CD4-positive, alpha-beta T cell treated with Interleukin-17A for 1 hour (primary cell): ENCODE measurements at places on chromosomes 5 and 9.
A peak's percentile ranks its signal among the peaks of the same experiment; 100 is the strongest.

- DNase-seq = no peak
These were observed 81.5 kb downstream of the SH3TC2 start for GRCh38 chr5:148981353-148981752.

DNA sequence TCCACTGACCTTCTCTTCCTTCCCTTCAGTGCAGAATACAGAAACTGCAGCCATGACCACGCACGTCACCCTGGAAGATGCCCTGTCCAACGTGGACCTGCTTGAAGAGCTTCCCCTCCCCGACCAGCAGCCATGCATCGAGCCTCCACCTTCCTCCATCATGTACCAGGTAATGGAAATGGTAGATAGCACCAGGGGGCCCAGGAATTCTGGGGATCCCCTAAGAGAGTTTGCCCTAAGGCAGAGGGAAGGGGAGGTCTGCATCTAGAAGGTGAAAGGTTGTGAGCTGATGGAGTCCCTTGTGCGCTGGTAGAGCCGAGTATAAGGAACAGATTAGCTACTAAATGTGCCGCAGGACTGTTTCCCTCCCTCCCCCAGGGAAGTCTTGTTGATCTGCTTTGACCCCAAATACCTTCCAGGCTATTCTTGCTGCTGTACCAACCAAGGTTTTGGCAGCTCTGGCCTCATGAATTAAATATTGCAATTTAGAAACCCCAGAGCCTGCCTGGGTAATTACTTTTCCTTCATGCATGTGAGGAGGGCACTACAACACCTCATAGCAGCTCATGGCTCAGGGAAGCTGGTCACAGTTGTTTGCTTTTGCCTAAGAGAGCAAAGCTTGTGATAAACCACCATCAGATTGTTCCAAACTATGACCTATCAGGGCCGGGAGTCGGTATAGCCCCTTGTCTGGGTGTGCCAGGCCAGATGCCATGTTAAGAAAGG, 19.6 kb downstream of the CYFIP2 start:
- no peak for DNase-seq

GRCh38 chr9:21096172-21096900, 18.6 kb upstream of the IFNB1 start:
- peak; percentile 84 for DNase-seq

DNA sequence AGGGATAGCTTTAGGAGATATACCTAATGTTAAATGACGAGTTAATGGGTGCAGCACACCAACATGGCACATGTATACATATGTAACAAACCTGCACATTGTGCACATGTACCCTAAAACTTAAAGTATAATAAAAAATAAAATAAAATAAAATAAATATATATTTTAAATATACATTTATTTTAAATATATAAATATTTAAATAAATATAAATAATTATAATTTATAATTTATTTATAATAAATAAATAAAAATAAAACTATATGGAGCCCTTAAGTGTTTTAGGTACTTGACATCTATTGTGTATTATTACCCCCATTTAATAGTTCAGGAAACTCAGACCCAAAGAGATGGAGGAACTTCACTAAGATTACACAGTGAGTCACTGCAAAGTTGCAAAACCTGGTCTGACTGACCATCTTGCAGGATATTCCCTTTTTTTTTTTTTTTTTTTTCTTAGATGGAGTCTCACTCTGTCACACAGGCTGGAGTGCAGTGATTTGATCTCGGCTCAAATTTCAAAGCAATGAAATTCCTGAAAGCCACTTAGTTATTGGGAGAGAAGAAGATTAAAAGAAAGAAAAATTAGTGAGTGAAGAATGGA, 5.8 kb upstream of the C5orf52 start:
- DNase-seq = no peak

GRCh38 chr9:112881331-112881730, 9.3 kb downstream of the SLC46A2 start:
- DNase-seq = no peak

DNA sequence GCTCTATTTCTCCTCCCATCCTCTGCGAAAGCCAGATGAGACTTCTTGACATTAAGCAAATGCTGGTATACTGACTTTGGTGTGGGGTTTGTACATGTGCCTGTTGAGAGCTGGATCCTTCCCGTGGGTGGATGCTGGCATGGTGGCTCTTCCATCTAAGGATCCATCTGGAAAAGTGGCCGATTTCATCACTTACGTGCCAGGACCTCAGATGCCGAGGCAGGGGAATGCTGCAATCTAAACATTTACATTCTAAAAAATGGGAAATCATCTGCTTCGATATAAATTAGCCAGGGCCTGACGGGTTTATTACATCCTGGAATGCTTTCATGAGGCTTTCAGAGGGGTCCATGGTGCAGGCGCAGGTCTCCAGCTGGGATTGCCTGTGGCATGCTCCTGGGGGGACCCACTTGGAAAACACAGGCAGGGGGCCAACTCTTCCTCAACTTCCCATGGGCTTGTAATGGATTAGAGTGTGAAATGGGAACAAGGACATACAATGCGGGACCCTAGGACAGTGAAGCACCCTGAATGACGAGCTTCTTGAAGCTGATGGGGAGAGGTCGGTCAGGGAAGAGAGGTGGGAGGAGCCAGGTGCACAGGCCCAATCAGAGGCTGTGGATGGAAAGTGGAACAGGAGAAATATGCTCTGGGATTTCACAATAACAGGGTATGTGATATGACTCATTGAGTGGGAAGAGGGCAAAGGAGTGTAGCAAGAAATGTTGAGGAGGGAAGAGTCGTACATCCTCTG, 105.5 kb upstream of the PITX1 start:
- DNase-seq = no peak

GRCh38 chr5:89047571-89047970, 164.6 kb upstream of the MEF2C start:
- DNase-seq = no peak

DNA sequence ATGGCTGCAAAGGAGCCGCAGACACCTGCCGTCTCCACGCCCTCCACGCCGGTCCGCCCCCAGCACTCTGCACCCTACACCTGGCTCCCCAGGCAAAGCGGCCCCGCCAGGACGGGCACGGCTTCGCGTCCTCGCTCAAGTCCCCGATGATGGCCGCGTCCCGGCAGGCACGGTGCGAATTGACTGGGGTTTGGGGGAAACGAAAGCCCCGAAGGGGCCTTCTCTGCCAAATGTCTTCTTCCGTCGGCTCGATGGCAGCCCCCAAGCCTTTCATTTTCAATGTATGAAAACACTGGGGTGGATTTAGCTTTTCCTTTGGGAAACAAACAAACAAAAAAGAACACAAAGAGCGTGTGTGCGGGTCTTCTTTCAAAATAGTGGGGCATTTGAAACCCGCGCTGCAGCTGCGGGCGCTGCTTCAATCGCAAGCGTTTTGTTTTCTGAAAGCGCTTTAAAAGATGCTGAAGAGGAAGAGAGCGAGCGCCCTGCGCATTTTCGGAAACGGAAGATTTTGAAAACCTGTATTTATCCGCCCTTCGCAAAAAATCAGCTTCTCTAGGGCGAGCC, 160.0 kb downstream of the RMI1 start:
- DNase-seq = no peak

GRCh38 chr5:93893075-93893474, 151.7 kb upstream of the POU5F2 start:
- DNase-seq = no peak

DNA sequence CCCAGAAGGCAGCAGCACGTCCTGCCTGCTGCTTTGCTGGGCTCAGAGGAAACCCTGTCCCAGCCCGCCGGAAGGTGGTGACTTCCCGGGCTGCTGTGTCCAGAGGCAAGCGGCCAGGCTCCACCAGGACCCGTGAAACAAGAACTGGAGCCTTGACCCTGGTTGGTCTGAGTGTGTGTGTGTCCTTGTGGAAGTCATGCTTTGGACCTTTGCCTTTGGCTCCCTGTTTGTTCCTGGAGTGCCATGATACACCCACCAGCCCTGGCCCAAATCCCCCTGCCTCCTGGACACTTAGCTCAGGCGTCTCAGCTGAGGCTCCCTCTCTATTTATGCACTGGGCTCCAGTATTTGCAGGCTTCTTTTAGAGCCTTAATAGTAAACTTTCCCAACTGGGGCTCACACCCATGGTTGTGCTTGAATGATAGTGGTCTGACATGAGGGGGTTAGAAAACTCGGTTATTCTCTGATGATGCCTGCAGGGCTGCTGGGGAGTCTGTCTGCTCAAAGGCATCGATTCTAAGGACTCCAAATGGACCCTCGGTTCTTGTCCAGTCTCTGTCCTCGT, 72.2 kb downstream of the C9orf50 start:
- DNase-seq = no peak

- DNase-seq = no peak
These were observed 205.6 kb upstream of the ADAMTSL1 start for GRCh38 chr9:18268381-18268780.

GRCh38 chr5:143241892-143242291, 161.6 kb downstream of the NR3C1 start:
- no peak for DNase-seq

- DNase-seq = no peak
These were observed 90.5 kb downstream of the DMXL1 start for GRCh38 chr5:119161430-119161829.

GRCh38 chr9:78167356-78167755, 68.5 kb upstream of the CEP78 start:
- DNase-seq = no peak

- DNase-seq = no peak
These were observed 119.7 kb downstream of the FANCC start for GRCh38 chr9:95197692-95198271.

- no peak for DNase-seq
These were observed 30.9 kb downstream of the YIPF5 start for GRCh38 chr5:144139586-144139985.

- DNase-seq = peak; percentile 58
These were observed 851 bp upstream of the ZDHHC12 start for GRCh38 chr9:128724744-128725211.

GRCh38 chr5:137891849-137892248, 2.6 kb downstream of the PKD2L2 start:
- DNase-seq = peak; percentile 3

- DNase-seq = no peak
These were observed 355.5 kb downstream of the TLR4 start for GRCh38 chr9:118059484-118060278.

DNA sequence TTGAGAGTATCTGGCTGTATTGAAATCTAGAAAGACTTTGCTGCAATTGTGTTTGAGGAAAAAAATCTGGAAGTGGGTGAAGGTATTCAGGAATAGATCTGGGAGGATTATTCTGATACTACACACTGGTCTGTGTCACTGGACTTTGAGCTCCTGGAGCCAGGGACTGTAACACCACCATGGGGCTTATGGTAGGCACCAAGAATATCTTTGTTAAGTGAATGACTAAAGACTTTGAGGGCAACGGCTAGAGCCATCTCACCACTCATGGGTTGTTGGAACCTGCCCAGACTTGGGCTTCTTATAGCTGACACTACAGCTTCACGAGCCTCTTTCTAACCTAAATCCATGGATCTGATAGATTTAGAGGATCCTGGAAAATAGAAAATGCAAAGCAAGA, 10.2 kb downstream of the NFX1 start:
- no peak for DNase-seq

- no peak for DNase-seq
These were observed 54.3 kb downstream of the NR3C1 start for GRCh38 chr5:143349177-143349576.

DNA sequence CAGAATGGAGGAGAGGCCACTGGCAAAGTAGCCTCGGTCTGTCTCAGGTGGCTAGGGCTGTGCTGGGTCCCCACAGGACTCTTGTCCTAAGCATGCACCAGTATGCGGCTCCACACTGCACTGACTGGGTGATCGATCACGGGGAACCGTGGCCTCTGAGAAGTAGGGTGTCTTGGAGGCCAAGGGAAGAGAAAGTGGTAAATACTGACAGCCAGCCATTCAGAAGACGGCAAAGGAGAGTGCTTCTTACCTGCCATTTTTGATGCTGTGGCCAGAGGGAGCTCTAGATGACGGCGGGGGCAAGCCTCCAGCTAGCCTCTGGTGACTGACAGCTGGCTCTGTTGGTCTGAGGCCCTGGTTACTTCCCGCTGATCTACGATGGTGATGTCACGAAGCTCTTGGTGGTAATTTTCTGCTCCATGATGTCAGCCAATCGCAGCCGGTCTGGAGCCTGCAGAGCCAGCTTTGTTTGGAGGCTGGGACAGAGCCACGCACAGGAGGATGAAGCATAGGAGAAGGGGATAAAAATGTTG, 40.4 kb upstream of the GADD45G start:
- DNase-seq = no peak

GRCh38 chr9:114880291-114880745, 50.1 kb downstream of the TNFSF8 start:
- no peak for DNase-seq

- no peak for DNase-seq
These were observed 75.7 kb downstream of the TEK start for GRCh38 chr9:27184556-27185351.

DNA sequence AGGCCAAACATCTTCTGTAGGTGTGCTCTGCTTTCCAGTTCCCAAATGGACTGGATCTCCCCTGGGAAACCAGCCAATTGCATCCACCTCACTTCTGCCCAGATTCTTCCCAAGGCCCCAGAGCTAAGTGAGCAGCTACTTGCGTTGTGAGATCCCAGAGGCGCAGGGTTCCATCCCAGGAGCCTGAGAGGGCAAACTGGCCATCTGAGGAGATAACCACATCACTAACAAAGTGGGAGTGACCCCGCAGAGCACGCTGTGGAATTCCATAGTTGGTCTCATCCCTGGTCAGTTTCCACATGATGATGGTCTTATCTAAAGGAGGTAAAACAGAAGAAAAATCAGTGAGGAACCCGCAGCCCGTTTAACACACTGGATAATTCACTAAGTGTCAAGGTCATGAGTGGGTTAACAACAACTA, 1.7 kb downstream of the RACK1 start:
- DNase-seq = no peak

GRCh38 chr5:150781706-150782614, 3.4 kb downstream of the SMIM3 start:
- DNase-seq = no peak

GRCh38 chr5:154447089-154447725, 1.4 kb downstream of the SAP30L start:
- DNase-seq = peak; percentile 32

DNA sequence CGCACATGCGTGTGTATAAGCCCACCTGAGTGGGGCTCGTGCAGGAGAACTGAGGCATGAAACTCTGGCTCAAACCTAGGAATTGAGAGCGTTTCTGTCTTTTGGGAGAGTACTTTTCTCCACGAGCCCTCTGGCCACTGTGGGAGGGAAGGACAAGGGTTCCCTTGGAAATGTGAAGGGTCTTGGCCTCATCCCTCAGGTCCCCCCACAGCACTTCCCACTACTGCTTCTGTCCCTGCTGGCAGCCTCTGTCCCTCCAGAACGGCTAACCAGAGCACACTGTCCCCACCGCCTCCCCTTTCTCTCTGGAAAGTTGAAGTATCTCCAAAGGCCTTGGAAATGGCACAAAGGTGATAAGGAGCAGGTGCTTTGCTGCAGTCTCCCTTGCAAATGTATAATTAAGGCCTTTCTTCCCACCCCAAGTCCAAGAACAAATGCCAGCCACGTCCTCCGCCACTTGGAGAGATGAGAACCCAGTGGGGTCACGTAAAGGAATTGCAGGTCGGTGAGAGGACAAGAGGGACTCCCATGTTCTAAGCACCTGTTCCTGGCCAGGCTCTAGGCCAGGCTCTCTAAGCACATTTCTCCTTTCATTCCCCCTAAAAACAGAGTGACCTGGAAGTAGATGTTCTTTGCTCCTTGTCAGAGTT, 107.9 kb upstream of the LMX1B start:
- DNase-seq = no peak
